ENCODE measurements at places on chromosomes 3 and 15. TPM values are rescaled to one million over a fixed set of nuclear protein-coding genes. Genes with fewer than 3 reads are reported as not detected.

Gene FANCD2OS
- total RNA-seq: not detected

Gene HAPLN3
- 12.6 TPM for total RNA-seq

Gene ERICH6
- 0.40 TPM for total RNA-seq

Gene ITPKA
- total RNA-seq: 1.2 TPM

Gene C3orf80
- 3.9 TPM for total RNA-seq

Gene UMPS
- 24.0 TPM for total RNA-seq

All from spinal cord (tissue), 10 donors.